Fibroblast of skin of abdomen (primary cell): ENCODE measurements at places on chromosomes 5 and 9.

GRCh38 chr5:157434096-157434495 lies 25.9 kb upstream of the NIPAL4 start:
- no peak for DNase-seq

GRCh38 chr9:19331877-19332276 lies 48.2 kb downstream of the RPS6 start:
- no peak for DNase-seq

DNA sequence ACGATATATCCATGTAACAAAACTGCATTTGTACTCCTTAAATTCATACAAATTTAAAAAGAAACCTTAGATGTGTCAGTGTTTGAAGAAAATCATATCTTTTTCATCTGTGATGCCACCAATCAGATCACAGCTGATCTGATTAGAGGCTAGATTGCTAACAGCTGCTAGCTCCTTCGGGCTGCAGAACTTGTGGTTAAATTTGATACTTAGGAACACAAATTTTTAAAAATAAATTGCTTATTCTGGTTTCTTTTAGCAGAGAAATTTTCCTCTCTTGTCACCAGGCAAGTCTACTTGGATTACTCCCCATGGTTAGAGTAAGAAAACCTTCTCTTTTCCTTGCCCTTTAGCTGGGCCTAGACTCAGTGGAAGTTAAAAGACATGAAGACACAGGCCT lies 94.6 kb upstream of the RANBP6 start:
- no peak for DNase-seq

GRCh38 chr9:129505270-129505902 lies 115.5 kb downstream of the C9orf50 start:
- no peak for DNase-seq

- DNase-seq: no peak
These were observed 111.2 kb upstream of the LRRTM2 start for GRCh38 chr5:138986186-138986800.

GRCh38 chr9:136036050-136036449 lies 59.0 kb downstream of the NACC2 start:
- DNase-seq: no peak

- no peak for DNase-seq
These were observed 65.6 kb downstream of the IL6ST start for GRCh38 chr5:55929020-55929799.

DNA sequence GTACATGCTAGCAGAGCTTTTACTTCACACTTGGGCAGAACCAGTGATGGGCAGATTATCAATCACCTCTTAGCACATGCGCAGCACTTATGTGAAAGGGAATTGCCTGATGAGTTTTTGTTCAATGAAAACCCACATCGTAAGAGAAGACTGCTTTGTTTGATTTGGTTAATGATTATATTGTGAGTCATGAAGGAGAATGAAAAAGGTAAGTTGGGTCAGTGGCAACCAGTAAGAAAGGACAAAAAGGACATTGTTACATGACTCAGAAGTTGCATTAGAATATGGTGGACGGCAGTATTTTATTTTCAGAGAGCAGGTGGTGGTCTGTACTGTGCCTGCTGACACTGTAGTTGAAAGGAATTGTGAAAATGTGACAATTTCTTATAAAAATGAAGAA lies 127.4 kb downstream of the AOPEP start:
- DNase-seq: no peak

- DNase-seq: no peak
These were observed 76.6 kb downstream of the NSUN2 start for GRCh38 chr5:6556089-6556801.

DNA sequence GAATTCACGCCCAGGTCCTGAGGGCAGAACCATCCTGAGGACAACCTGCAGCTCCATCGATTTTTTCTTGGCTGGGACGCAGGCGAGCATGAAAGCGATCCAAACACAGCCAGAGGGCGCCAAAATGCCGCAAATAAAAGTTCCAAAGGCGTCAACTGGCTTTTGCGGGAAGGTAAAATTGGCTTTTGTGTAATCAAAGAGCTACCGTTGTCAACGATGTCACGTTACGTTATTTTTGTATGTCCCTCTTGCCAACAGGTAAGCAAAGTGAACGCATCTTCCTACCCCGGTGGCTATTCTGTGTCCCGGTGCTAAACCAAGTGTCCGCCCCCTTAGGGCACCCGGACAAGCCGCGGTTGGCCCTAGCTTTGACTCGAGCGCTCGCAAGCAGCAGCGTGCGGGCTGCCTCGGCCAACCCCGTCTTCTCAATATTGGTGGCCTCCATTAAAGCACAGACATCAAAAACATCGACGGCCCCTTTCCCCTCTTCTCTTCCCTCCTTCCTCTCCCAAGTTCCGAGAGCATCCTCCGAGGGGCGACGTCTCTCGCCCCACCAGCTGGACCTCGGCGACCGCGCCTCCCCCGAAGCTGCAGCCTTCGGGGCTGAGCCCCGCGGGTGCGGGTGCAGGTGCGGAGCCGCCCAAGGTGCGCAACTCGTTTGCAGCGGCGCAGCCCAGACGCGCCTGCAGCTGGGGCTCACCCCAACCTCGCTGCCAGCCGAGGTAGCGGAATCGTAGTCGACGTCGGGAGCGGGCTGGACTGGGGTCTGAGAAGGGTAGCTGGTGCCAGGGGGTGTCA lies 1.1 kb upstream of the BASP1 start:
- peak; percentile 76 for DNase-seq

GRCh38 chr5:34667705-34668104 lies 11.6 kb downstream of the RAI14 start:
- DNase-seq: peak; percentile 38

- DNase-seq: no peak
These were observed 32.3 kb upstream of the UBTD2 start for GRCh38 chr5:172315587-172316493.

DNA sequence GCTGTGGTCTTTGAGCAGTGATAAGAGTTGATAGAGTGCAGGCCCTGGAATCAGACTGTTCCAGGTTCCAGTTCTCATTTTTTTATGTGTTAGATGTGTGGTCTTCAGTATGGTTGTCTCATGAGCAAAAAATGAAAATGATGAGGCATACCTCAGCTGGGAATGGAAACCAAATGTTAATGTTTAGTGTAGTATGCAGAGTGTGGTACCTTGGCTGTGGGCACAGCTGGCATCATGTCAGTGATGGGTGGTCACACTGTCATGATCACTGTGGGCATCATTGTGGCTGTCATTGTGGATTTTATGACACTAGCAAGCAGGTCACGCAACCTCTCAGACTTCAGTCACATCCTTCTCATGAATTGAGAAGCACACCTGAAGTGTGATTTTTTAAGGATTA lies 6.4 kb downstream of the ABLIM3 start:
- DNase-seq: no peak

DNA sequence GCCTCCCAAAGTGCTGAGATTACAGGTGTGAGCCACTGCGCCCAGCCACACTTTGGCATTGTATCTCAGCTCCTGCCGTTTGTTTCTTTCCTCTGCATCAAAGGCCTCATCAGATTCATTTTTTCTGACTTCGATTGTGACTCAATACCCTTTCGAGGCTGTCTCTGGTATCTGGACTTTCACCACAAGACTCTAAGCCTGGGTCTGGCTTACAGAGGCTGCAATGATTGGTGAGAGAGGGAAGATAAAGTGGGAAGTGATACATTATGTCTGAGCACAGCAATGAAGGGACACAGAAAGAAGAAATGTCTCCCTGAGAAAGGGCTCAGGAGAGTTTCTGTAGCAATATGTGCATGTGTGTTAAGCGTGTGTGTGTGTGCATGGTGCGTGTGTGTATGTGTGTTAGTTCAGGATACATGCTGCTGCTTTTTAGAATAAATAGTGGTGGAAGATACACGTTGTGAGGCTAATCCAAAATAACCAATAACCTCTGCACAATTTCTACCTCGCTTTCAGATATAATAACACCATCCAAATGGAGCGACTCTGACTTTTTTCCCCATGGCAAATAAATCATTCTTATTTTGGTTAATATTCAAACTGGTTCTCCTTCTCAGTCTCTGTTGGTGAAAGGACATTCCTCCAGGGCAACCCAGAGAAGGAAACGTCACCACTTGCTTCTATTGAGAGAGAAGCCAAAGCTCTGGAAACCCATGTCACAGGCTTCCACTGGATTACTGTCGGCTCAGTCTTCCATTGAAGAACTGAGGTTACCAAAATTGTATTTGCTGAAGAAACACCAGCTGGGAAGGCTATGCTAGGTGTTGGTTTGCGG lies 8.1 kb upstream of the DAB2 start:
- DNase-seq: no peak

DNA sequence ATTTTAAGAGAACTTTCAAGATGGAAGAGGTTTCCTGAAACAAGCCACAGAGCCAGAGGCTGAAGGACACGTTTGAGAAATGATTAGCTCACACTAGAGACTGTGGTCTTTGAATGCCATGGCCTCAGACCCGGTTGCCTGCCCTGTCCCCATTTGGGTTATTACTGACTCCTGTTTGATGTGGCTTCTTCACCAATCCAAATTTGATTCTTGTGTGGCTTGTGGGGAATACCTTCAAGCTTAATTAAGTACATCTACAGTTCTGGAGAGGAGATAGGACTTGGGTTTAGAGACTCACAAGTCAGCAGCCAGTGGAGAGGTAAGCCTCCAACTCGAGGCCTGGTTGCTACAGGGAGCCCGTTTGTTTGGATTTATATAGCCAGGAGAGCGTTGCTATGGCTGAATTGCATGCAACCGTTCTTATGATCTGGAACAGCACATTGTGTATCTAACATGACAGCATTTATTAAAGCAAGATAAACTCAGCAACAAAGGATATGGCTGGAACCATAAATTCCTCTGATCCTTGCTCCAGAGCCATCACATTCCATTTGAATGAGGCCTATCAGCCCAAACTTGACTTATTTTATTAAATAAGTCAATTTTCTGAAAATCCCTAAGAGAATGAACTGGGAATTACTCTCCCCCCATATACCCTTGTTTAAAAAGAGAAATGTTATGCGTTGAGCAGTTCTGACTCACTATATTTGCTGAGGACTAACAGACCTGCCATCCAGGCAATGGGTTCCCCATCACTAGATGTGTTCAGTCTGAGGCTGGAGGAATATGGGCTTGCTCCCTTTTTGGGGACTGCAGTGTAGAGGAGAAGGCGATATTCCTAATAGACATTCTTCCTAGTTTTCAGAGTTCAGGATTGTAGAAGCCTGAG lies 88.4 kb upstream of the TNFSF8 start:
- peak; percentile 84 for DNase-seq

DNA sequence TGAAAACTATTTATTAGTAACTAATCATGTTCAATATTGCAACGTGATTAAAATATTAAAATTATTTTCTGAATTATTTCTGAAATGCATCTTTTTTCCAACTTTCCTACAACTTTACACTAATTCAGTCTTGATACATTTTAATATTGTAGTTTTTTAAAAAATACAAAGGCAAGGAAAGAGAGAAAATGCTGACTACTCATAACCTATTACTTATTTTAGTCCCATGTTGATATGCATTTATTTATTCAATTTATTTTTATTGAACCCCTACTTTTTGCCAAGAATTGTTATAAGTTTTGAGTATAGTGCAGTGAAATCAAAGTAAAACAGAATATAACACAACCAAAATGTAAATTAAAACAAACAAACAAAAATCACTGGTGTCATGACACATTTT lies 978.2 kb downstream of the CDH9 start:
- DNase-seq: no peak

DNA sequence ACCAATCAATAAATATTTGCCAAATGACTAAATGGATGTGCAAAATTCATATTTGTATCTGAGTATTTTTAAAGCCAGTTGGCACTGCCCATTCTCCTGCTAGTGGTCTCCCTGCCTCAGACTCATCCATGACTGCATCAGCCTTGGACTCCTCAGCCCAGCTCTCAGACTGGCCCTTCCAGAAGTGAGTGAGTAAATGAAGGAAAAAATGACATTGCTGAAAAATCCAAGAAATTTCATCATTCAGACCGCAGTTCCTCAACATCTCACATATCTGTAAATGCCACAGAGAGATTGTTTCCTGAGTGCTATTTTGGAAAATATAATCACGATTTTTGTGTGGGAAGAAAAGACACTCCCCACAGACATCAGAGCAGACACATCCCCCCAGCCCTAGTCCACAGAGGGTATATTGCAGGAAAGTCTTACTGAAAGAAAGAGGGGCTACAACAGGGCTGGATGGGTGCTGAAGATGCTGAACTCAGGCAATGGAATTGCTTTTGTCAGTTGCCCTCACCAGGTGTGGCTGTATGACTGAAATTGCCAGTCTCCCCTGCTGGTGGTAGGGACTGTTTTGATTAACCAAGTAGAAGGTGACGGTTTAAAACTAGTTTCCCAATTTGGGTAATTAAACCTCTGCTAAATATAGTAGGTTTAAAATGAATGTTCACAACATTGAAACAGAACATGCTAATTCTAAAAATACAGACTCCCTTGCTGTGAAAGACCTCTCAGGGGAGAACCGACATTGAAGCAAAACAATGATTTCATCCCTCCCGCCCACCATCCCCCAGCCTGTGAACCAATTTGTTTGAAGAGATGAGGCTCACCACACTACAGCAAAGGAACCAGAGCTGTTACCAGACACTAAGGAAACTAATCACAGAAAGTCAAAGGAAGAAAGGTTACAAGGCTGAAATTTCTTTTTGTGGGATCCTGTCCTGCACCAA lies 158.8 kb downstream of the DEPDC1B start:
- peak; percentile 82 for DNase-seq

DNA sequence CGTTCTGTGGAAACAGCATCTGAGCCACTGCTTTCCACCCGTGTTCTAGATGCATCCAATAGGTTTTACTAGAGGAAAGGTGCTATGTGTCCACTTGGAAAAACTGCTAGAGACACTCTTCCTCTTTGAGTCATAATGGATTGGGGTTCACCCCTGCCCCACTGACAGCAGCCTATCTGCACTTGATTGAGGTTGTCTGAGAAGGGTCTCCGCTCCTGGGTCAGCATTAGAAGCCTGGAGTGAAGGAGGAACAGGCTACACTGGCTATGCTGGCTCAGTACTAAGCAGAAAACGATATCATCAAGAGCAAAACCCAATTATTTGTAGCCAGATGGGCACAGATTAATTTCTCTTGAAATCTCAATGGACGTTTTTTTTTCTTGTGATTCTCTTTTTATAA lies 152.6 kb upstream of the IQGAP2 start:
- no peak for DNase-seq

GRCh38 chr5:79109527-79110492 lies 1.8 kb upstream of the BHMT start:
- no peak for DNase-seq

- DNase-seq: peak; percentile 83
These were observed 47.8 kb downstream of the SVEP1 start for GRCh38 chr9:110531776-110532175.

DNA sequence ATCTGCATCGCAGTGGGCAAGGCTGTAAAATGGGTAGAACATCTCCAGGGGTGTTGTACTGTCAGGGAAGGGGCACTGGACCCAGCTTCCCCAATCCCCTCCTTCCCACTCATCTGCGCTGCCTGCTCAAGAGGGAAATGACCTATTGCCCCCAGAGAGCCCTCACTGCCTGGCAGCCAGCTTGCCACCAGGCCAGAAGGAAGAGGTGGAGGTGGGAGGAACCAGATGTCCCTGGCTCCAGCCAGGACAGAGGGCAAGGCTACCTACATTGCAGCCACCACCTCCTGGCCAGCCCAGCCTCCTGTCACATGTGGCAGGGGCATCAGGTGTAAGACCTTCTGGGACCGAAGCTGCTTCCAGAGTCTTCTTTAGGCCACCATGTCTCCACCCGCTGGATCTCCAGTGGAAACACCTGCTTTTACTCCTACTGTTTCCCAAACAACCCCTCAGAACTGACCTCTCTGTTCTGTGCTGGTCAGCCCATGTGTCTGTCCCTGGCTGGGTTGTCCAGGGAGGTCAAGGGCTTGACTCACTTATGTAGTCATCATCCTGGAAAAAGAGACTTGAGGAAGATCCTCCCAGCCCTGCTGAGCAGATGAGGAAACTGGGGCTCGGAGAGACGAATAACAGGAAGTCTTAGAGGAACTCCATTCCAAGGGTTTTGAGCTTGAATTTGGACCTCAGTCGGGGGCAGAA lies 42.3 kb downstream of the JADE2 start:
- DNase-seq: no peak

- peak; percentile 14 for DNase-seq
These were observed 19.8 kb downstream of the MLANA start for GRCh38 chr9:5910413-5911057.
